ENCODE measurements at places on chromosomes 7 and 10.

DNA sequence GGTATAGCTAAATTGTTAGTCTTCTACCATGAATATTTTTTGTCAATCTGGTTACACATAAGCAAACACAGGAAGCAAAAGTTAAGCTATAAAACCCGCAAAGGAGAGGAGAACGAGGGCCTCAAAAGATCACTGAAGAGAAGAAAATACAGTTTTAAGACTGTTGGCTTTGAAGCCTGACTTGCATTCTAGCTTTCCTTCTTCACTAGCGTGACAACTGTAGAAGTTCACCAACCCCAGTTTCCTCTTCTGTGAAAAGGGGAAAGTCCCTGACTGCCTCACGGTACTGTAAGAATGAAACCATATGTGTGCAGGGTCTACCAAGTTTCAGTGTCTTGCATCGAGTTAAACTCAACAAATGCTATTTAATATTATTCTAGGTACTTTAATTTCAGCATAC is 7.5 kb upstream of the LRRN3 start:
- peak; percentile 90 for DNase-seq

GRCh38 chr10:7056216-7056615 is 354.6 kb downstream of the SFMBT2 start:
- DNase-seq = no peak

GRCh38 chr10:96716390-96716789 is 3.9 kb downstream of the PIK3AP1 start:
- DNase-seq = peak; percentile 94

DNA sequence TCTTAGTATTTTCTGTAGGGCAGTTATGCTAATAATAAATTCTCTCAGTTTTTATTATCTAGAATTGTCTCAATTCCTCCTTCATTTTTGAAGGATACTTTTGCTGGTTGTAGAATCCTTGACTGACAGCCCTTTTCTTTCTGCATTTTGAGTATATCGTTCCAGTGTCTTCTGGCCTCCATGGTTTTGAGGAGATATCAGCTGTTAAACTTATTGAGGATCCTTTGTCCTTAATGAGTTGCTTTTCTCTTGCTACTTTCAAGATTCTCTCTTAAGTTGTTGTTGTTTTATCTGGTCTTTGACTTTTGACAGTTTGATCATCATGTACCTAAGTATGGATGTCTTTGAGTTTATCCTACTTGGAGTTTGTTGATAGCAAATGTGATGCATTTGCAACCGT is 8.9 kb upstream of the GJC3 start:
- DNase-seq = no peak

- no peak for DNase-seq
Measured at GRCh38 chr10:100174699-100175677, 10.8 kb downstream of the ERLIN1 start.

GRCh38 chr10:116160271-116160670 is 112.7 kb downstream of the GFRA1 start:
- DNase-seq = no peak

- no peak for DNase-seq
Measured at GRCh38 chr7:135733603-135734342, 5.8 kb upstream of the SLC13A4 start.

GRCh38 chr10:129424978-129425377 is 42.1 kb upstream of the MGMT start:
- DNase-seq = no peak

GRCh38 chr10:95566136-95566535 is 5.0 kb upstream of the SORBS1 start:
- DNase-seq = no peak

Measured in suppressor macrophage treated with lipopolysaccharide for 4 hours (primary cell).